ENCODE measurements at places on chromosomes 6 and 20.

DNA sequence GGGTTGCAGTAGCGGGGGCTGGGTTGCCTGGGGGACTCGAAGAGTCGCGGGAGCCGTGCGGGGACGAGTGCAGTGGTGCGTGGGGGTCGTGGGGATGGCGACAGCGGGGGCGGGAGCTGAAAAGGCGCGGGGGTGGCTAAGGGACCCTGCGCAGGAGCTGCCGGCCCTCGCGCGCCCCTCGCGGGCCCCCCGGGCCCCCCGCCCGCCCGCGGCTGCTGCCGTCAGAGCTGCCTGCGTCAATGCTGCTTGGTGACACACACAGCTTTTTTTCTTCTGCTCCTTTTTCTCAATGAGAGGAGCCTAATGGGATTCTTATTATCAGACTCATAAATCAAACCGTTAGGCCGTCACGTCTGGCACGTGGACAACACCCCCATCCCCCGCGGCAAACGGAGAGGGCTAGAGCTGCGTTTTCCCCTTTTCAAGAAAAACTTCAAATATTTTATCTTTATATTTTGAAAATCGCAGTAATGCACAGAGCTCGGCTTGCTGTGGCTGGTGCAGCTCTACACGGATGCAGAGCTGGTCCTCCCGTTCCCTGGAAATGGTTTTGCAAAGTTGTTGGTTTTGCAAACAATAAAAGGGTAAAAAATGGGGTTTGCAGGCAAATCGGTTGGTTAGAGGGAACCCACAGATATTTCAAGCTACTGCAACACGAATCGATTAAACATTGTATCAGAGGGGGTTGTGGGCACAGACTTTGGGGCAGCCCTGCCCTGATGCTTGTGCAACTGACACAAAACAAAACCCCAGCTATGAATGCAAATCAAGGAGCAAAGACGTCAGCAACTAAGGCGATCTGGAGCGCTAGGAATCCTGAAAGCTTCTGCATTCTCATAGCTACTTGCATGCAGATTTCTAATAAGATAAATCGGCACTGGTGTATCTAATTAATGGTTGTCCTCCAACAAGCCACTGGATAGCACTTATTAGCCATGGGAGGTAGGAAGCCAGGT is 161.4 kb downstream of the TBXT start:
- peak; percentile 50 for DNase-seq

DNA sequence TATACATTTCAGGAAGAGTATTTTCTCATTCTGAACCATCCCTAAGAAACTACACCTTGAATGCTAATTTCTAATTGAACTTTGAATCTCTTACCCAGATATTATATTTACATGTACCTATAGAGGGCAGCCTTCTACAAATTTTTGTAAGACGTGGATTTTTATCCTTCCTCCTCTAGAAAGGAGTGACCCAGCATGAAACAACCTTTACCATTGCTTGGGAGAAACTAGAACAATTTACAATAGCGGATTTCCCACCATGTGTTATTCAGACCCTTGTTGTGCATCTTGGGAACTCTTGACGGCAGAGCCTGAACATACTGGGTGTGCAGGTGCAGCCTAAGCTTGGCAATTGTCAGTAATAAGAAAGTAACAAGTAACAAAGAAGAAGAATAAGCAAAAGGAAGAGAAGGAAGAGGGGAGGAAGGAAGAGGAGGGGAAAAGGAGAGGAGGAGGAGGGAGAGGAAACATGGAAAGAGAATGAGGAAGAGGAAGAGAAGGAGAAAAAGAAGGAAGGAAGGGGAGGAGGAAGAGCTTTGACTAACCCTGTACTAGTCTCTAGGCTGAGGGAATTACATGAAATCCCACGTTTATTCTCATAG is 10.8 kb upstream of the TAAR1 start:
- DNase-seq = peak; percentile 72

DNA sequence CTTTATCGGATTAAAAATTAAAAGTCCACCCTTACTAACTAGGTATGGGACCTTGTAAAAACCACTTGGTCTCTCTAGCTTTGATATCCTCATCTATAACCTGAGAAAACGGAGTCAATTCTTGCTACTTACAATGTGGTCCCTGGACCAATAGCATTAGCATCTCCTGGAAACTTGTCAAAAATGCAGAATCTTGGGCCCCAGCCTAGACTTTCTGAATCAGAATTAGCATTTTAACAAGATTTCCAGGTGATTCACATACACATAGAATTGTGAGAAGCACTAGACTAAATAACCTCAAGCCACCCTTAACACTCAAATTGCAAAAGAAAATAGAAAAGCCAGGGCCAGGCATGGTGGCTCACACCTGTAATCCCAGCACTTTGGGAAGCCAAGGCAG is 96.6 kb downstream of the RNGTT start:
- no peak for DNase-seq

DNA sequence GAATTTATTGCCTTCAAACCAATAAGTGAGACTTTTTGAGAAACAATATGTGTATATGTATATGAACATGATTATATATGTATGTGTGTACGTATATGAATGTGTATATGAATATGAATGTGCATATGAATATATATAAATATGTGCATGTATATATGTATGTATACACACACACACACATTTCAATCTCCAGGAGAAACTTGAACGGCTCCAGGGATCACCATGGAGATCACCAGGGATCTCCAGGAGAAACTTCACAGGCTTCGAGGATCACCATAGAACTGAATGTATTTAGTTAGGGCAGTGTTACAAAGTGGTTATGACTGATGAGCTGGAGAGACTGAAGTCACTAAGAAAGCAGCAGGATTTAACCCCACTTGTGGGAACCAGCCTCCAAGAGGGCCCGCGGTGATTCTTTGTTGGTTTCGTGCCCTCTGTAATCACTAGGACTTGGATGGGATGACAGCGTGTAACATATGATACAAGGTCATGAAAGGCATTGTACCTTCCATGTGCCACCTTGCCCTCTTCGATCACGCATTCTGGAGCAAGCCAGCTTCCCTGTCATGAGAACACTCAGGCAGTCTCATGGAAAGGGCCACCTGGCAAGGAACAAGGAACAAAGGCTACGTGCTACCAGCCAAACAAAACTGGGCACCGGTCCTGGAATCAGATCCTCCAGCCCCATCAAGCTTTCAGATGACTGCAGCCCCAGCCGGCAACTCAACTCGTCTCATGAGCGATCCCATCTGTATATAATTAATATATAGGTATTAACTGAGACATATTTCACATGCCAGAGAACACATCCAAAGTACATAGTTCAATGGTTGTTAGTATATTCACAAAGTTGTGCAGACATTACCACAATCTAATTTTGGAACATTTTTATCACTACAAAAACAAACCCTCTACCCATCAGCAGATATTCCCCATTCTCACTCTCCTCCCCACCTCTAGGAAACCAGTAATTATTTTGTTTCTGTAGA is 8.6 kb downstream of the FAM50B start:
- no peak for DNase-seq

DNA sequence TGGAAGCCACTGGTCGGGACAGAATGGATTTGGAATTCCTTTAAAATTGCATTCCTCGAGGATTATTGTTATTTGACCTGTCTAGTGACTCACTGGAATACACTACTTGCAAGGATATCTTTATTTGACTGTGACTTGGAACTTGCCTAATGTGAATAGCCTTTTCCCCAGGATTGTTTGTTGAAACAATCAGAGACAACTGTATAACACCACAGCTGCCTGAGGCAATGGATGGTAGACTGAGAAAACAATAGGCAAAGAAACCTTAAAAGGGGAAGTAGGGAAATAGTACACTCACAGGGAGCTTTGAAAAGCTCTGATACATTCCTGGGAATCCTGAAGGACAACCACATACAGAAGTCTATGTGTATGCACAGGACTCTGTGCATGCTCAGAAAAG is 465.3 kb downstream of the BMP2 start:
- no peak for DNase-seq

DNA sequence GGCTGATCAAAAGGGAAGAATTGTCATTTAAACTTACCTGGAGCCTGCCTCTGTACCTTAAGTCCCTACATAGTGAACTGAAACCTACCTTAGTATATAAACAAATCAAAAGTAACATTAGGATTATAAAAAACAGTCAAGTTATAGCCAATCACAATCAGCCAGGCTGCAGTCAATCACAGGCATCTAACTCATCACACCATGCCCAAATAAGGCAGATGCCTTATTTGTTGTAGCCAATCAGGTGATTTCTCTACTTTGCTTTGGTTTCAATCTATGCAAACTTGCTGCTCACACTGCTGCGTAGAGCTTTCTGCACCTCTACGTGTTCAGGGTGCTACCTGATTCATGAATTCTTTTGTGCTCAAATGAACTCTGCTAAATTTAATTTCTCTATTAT is 18.3 kb upstream of the DEFB113 start:
- DNase-seq = no peak

GRCh38 chr6:16872543-16873235 is 111.4 kb upstream of the ATXN1 start:
- DNase-seq = no peak

- DNase-seq = no peak
Measured at GRCh38 chr6:88839280-88839679, 124.1 kb downstream of the RNGTT start.

- peak; percentile 52 for DNase-seq
Measured at GRCh38 chr6:108117427-108118358, 43.2 kb upstream of the OSTM1 start.

GRCh38 chr20:48986899-48987298 is 59.2 kb upstream of the CSE1L start:
- peak; percentile 23 for DNase-seq

DNA sequence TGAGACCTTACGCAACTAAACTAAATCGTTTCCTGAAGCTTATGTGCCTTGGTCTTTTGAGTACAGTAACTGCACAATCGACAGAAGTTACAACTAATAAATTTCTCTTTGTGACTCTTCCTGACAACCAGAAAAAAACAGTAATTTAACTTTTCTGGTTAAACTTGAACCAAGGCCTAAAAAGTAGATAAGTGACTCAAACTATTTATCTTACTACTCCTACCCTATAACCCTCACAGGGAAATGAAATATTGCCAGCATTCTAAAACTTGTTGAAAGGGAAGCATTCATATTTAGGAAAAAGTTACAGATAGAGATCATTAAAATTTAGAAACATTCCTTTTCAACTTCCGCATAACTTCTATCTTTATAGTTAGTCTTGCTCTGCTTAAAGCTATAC is 1034.4 kb downstream of the EYS start:
- no peak for DNase-seq

DNA sequence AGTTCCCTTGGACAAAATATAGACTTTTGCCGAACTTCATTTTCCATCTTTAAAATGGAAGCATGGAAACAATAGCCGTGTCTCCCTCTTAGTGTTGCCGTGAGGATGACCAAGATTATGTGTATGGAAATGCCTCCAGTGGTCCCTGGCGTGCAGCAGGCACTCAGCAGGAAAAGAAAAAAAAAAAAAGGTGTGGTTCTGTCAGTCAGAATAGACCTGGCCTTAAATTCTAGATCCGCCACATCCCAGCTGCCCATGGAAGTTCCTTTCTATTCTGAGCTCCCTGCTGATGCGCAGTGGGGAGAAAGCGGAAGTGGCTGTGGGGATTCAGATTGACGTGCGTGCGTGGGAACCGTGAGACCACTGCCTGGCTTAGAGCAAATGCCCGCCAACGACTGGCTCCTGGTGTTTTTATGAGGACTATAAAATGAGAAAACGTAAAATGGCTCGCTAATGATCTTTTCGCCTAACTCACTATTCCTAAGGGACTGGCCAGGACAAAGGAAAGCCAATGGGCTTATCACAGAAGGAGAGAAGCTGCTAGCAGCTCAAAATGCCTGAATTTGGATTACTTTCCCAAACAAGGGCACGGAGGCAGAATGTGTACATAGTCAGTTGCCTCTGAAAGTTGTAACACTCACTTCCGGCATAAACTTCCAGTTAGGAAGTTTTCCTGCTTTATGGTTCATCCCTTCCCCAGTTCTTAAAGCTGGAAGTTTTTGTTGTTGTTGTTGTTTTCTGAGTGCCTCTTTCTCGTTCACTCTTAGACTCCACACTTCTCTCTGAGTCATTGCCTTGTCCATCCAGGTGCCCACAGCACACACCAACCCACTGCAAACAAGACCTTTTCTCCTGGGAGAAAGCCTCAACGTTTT is 11.4 kb upstream of the PDE10A start:
- no peak for DNase-seq

GRCh38 chr6:156846845-156847599 is 69.8 kb downstream of the ARID1B start:
- DNase-seq = no peak
